ENCODE measurements at places on chromosomes 2 and 18.

- no peak for DNase-seq
Observed at GRCh38 chr2:21972586-21972985, 848.8 kb downstream of the TDRD15 start.

GRCh38 chr2:191686729-191687128, 8.8 kb downstream of the NABP1 start:
- no peak for DNase-seq

DNA sequence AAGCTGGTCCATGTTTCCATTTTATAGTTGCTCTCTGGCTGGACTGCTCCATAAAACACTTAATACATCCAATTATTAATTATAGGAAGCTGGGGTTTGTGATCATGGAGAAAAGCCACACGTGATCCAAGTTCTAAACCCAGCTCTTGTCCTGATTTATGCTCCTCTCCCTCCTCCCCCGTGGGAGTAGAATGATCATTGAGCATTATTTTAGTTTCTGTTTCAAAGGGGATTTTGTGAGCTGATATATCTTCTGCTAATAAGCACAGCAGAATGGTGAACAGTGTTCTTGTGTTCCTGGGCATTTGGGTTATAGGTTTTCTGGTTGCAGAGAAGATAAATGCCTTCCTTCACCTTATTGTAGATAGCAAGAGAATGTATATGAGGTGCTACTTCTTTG, 135.7 kb upstream of the TMEM200C start:
- no peak for DNase-seq

- no peak for DNase-seq
Observed at GRCh38 chr2:200453853-200454534, 55.9 kb downstream of the KCTD18 start.

- no peak for DNase-seq
Observed at GRCh38 chr18:31316974-31317373, 986 bp upstream of the DSG1 start.

Measured in stimulated activated naive CD8-positive, alpha-beta T cell treated with anti-CD3 and anti-CD28 coated beads, Interleukin-15, amount 100 ng/mL, for 72 hours (primary cell).